ENCODE measurements at places on chromosomes 11 and 22.

GRCh38 chr11:17861036-17861755 is 126.6 kb downstream of the KCNC1 start:
- DNase-seq = no peak
- H3K27ac ChIP-seq = no peak overlapping the region
- H3K4me3 ChIP-seq = no peak overlapping the region
- peaks cover under 1% of the 10 kb centered on the region for H3K4me1 ChIP-seq

DNA sequence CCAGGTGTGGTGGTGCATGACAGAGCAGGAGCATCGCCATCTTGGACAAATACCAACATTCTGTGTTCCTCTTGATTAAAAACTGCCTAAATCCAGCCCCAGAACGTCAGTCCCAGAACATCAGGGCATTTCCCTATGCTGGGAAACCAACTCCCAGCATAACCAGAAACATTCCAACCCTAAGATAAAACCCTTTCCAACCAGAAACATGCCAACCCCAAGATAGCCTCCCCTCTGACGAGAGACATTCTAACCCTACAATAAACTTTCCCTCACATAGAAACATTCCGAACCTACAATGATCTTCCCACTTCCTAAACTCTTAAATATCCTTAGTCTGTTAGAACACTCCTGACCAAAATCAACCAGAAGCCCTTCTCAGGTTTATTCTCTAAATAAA is 11.6 kb downstream of the PLAAT4 start:
- no peak overlapping the region for H3K4me3 ChIP-seq
- peaks cover 31% of the 10 kb centered on the region for H3K4me1 ChIP-seq
- no peak overlapping the region for H3K27ac ChIP-seq

DNA sequence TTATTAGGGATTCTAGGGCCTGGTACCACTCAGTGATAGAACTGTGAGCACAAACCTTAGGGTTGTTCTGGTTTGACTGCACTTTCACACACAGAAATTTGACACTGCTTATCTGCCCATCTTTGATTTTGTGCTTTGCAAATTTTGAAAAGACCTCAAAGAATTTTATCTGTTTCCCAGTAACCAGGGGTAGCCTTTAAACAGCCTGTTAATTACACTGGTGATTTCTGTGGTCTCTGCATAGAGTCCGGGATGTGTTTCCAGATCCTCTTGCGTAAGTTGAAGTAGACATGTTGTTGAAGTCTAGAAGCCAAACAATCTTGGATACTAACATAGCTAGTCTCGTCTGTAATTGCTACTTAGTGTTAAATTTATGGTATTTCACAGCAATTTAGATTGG is 75.3 kb downstream of the C22orf31 start:
- H3K4me3 ChIP-seq = no peak overlapping the region
- H3K4me1 ChIP-seq = peaks cover 9% of the 10 kb centered on the region
- H3K27ac ChIP-seq = no peak overlapping the region
- DNase-seq = no peak
- H3K36me3 ChIP-seq = peaks cover 7% of the 10 kb centered on the region

GRCh38 chr11:125273519-125274000 is 109.0 kb downstream of the PKNOX2 start:
- H3K27ac ChIP-seq = no peak overlapping the region
- DNase-seq = no peak
- H3K27me3 ChIP-seq = peaks cover 11% of the 10 kb centered on the region
- no peaks in the 10 kb centered on the region for H3K4me1 ChIP-seq

GRCh38 chr11:2263071-2263565 is 7.3 kb downstream of the ASCL2 start:
- no peaks in the 10 kb centered on the region for H3K36me3 ChIP-seq
- H3K27me3 ChIP-seq = no peaks in the 10 kb centered on the region
- H3K4me1 ChIP-seq = peaks cover 26% of the 10 kb centered on the region
- H3K4me3 ChIP-seq = no peak overlapping the region

DNA sequence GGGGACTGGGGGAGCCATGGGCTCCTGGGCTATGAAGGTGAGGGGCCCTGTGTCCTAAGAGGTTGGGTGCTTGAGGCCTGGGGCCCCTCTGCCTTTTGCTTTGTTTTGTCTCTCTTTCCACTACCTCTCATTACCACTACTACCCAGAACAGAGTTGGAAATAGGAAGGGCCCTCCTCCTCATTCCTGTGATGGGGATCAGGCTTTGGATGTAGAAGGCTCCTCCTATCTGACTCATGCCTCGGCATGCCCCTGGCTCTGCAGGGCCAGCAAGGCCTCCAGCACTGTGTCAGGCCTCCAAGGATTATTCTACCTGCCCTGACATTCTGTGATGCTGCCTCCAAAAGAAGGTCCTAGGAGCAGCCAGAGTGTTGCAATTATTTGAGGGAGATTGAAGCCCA is 766 bp downstream of the IZUMO1R start:
- no peak overlapping the region for H3K27ac ChIP-seq
- no peaks in the 10 kb centered on the region for H3K36me3 ChIP-seq
- no peaks in the 10 kb centered on the region for H3K4me1 ChIP-seq
- H3K27me3 ChIP-seq = peaks cover 8% of the 10 kb centered on the region

- H3K4me1 ChIP-seq = no peaks in the 10 kb centered on the region
- peaks cover 5% of the 10 kb centered on the region for H3K27me3 ChIP-seq
- no peak overlapping the region for H3K27ac ChIP-seq
- no peaks in the 10 kb centered on the region for H3K36me3 ChIP-seq
- no peak for DNase-seq
These were observed 59.8 kb downstream of the APOL5 start for GRCh38 chr22:35777335-35777975.

DNA sequence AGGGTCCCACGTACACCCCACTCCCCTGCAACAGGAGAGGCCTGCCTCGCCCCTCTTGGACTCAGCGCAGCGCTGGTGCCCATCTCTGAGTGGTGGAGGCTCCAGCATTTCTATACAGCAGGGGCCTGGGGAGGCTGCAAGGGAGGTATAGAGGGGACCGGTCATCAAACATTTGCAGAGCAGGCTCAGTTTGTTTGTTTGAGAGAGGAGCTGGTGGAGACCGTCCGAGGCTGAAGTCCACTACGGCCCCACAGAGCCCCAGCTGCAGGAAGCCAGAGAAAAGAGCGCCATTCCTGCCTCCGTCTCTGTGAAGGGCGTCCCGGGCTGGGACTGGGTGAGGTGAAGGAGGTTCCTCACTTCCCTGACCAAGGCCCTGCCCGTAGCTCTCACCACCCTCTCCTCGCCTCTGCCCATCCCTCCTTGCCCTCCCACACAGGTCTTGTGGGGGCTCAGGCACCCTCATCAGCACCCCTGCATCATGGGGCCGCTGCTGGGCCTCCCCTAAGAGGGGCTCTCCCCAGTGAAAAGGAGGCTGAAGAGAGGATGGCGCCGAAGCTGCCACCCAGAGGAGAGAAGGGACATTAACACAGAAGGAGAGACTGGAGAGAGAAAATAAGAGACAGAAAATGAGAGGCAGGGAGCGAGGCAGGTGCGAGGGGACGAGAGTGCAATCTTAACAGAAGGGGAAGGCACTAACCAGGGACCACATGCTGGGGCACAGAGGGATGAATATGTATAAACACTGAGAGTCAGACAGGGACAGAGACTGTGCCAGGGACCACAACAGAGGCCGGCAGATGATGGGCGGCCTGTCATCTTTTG is 24.5 kb downstream of the RPUSD4 start:
- H3K27ac ChIP-seq = no peak overlapping the region
- no peak overlapping the region for H3K4me3 ChIP-seq
- H3K27me3 ChIP-seq = no peaks in the 10 kb centered on the region
- H3K4me1 ChIP-seq = no peaks in the 10 kb centered on the region

- H3K4me1 ChIP-seq = no peaks in the 10 kb centered on the region
- peaks cover 6% of the 10 kb centered on the region for H3K27me3 ChIP-seq
- H3K36me3 ChIP-seq = no peaks in the 10 kb centered on the region
- H3K27ac ChIP-seq = no peak overlapping the region
- no peak overlapping the region for H3K4me3 ChIP-seq
These were observed 401.6 kb upstream of the CCDC90B start for GRCh38 chr11:83687787-83688186.

- no peak overlapping the region for H3K27ac ChIP-seq
- DNase-seq = no peak
- H3K4me3 ChIP-seq = no peak overlapping the region
- H3K27me3 ChIP-seq = peaks cover 24% of the 10 kb centered on the region
- H3K36me3 ChIP-seq = no peaks in the 10 kb centered on the region
These were observed 21.2 kb upstream of the CLMP start for GRCh38 chr11:123216249-123216648.

DNA sequence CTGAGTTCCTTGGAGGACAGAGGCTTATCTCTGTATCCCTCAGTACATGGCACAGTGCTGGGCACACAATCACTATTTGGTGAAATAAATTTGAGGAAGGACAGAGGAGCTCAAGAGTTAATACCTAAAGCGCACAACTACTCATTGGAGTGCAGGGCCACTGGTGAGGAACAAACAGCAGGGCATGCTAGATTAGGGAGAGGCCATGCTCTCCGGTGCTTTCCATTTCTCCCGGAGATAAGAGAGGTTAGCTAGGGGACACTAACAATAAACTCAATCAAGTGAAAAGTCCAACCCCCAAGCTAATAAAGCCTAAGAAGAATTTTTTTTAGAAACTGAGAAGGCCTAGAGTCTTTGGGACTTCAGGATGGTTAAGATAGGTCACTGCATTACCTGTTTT is 29.1 kb downstream of the NFRKB start:
- peaks cover 25% of the 10 kb centered on the region for H3K4me1 ChIP-seq
- H3K36me3 ChIP-seq = peaks cover 76% of the 10 kb centered on the region
- H3K27ac ChIP-seq = peak overlapping the region; percentile 34
- DNase-seq = no peak
- no peak overlapping the region for H3K4me3 ChIP-seq

GRCh38 chr11:129143335-129143734 is 48.8 kb downstream of the ARHGAP32 start:
- no peaks in the 10 kb centered on the region for H3K27me3 ChIP-seq
- peaks cover 2% of the 10 kb centered on the region for H3K36me3 ChIP-seq
- no peak for DNase-seq
- H3K4me1 ChIP-seq = no peaks in the 10 kb centered on the region
- H3K27ac ChIP-seq = no peak overlapping the region

DNA sequence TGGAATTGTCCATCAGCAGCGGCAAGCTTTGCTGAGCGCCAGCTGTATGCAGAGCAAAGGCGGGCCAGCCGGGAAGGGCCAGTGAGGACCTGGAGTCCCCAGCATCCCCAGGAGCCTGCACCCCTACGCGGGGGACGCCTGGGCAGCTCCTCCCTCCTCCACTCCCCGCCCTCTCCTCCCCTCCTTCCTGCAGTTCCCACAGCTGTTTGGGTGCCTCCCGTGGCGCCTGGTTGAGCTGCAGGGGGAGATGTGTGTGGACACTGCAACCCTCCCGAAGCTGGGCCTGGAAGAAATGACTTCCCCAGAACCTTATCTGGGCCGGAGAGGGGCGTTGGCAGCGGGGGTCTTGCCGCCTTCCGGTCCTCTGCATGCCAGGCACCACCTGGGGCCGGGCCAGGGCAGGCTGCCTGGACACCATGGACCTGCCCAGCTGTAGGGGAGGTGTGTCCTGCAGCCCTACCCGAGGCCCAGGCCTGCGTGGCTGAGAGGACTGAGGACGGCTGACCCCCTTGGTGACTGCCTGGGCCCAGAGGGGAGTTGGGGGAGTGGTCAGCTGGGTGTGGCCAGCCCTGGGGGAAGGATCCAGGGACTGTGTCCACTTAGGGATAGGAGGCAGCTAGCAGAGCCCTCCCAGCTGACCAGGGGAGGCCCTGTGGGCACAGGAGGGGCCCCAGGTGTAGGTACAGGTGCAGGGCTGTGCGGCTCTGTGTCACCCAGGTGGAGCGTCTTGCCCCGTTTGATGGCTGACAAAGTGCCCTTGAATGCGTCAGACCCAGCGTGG is 16.8 kb upstream of the MUC6 start:
- H3K4me3 ChIP-seq = no peak overlapping the region
- peaks cover 10% of the 10 kb centered on the region for H3K27me3 ChIP-seq
- H3K36me3 ChIP-seq = no peaks in the 10 kb centered on the region
- no peak for DNase-seq

GRCh38 chr11:9609841-9610240 is 36.4 kb downstream of the WEE1 start:
- peaks cover 43% of the 10 kb centered on the region for H3K4me1 ChIP-seq
- peaks cover 3% of the 10 kb centered on the region for H3K27me3 ChIP-seq
- no peak overlapping the region for H3K4me3 ChIP-seq

DNA sequence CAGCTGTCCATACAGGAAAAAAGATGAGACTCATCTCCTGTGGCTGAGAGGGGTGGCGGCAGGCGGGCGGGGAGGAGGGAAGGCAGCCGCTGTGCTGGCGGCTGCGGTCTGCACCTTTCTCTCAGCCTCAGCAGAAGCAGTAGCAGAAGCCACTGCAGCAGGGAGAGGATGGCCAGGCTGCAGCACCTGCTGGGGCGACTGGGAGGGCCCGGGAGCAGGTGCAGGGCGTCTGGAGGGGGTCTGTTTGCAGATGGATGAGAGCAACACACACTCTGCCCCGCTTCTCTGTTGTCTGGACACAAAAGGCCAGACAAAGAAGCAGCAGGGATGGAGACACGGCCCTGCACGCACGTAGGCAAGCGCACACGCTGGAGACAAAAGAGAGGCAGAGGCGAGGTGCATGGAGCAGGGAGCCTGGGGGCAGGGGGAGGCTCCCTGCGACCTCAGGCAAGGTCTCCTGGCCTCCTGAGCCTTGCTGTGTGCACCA is 9.3 kb upstream of the MIAT start:
- no peaks in the 10 kb centered on the region for H3K27me3 ChIP-seq
- H3K27ac ChIP-seq = no peak overlapping the region
- no peaks in the 10 kb centered on the region for H3K36me3 ChIP-seq
- DNase-seq = peak; percentile 41

- no peaks in the 10 kb centered on the region for H3K27me3 ChIP-seq
These were observed 8.5 kb downstream of the PSMC3 start for GRCh38 chr11:47417712-47418111.

DNA sequence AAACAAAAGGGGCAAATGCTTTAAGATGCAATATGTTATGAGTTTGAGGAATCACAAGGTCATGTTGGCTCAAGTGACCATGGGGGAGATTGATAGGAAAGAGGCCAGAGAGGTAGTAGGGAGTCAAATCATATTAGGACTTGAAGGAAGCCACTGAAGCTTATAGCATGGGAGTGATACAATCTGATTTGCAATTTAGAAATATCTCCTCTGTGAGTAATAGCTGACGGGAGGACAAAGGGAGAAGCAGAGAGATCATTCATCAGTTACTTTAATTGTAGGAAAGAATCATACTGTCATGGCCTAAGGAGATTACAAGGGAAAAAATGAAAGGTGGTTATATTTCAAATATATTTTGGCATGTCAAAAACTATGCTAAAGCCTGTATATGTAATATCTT is 793.6 kb upstream of the RAG2 start:
- H3K27me3 ChIP-seq = no peaks in the 10 kb centered on the region
- no peaks in the 10 kb centered on the region for H3K4me1 ChIP-seq
- no peak for DNase-seq
- H3K36me3 ChIP-seq = no peaks in the 10 kb centered on the region
- no peak overlapping the region for H3K4me3 ChIP-seq
- no peak overlapping the region for H3K27ac ChIP-seq

- H3K27ac ChIP-seq = no peak overlapping the region
- no peaks in the 10 kb centered on the region for H3K4me1 ChIP-seq
These were observed 63.9 kb upstream of the LARGE1 start for GRCh38 chr22:33984211-33984610.

All from activated naive CD8-positive, alpha-beta T cell treated with anti-CD3 and anti-CD28 coated beads, Interleukin-2, amount 50 U/mL, for 24 hours (primary cell).